ENCODE measurements at places on chromosomes 12 and 14.
A peak's percentile ranks its signal among the peaks of the same experiment; 100 is the strongest.

GRCh38 chr12:68138480-68138879, 21.1 kb downstream of the IFNG start:
- DNase-seq: peak; percentile 25

GRCh38 chr14:22845821-22846625, 9.6 kb downstream of the MMP14 start:
- DNase-seq: no peak

DNA sequence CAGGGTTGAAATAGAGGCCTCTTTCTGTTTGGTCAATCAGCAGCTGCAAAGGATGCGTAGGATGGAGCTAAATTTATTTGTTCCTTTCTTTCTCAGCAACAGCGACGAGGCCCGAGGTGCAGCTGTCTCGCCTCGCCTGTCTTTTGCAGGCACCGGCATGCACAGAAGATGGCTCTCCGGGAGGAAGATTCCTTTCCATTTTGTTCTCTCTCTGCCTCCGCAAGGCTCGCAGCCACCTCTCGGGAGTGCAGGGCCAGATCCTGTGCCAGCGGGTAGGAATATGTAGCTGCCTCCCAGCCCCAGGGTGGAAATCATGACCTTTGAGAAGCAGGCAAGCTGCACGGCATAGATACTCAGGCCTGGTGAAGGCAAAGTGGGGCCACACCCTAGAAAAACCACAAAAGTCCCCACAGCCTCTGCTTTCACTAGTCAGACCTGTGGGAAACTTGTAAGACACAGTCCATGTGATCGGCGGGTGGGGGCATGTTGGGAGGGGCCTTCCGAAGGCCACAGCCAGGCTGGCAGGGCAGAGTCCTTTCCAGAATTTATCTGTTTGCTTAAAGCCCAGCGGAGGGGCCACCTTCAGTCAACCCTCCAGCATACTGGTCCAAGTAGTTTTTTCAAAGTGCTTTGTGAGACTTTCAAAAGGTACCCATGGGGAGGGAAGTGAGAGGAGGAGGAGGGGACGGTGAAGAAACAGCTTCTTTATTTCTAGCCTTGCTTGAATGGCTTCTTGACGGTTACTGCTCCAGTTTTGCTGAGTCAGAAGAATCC, at the start of gene MAP1LC3B2:
Gene MAP1LC3B2 (plus strand): TSS at position 220 of the 774 bp plus-strand sequence. CDS start 16,562 bp downstream, outside the sequence.
- peak; percentile 78 for DNase-seq

- no peak for DNase-seq
Observed at GRCh38 chr12:57868851-57869268, 22.3 kb upstream of the CTDSP2 start.

GRCh38 chr14:50061664-50062437, 54.5 kb downstream of the VCPKMT start:
- DNase-seq: peak; percentile 72

GRCh38 chr14:72904840-72905561, 11.1 kb upstream of the DPF3 start:
- DNase-seq: peak; percentile 55
